Motor neuron (in vitro differentiated cells): ENCODE measurements at places on chromosomes 1 and 21. TPM values are rescaled to one million over a fixed set of nuclear protein-coding genes. Genes with fewer than 3 reads are reported as not detected.

GRCh38 chr21:26943921-26944320, 23.0 kb downstream of the ADAMTS5 start:
- no peak for ATAC-seq

DNA sequence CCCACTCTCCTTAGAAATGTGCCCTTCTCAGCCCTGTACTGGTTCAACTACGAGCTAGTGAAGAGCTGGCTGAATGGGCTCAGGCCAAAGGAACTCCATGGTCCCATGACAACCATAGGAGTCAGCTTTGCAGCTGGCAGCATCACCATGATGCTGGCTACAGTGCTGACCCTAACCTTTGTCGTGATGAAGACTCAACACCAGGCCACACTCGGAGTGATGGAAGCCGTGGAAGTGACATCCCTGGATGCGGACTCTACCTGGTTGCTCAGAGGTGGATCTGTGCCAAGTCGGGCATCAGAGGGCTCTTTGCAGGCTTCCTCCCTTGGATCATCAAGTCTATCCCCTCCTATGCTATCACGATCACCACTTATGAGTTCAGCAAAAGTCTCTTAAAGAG, 11.6 kb downstream of the KDM5B start:
- ATAC-seq: no peak

GRCh38 chr1:107451715-107452114, 310.9 kb downstream of the NTNG1 start:
- no peak for ATAC-seq

The DNM3 gene
- total RNA-seq: 7.5 and 12.7 TPM in 2 replicates

GRCh38 chr1:27006683-27007082, 6.0 kb downstream of the TENT5B start:
- ATAC-seq: no peak

The FUCA1 gene
- 16.7 and 17.7 TPM in 2 replicates for total RNA-seq

DNA sequence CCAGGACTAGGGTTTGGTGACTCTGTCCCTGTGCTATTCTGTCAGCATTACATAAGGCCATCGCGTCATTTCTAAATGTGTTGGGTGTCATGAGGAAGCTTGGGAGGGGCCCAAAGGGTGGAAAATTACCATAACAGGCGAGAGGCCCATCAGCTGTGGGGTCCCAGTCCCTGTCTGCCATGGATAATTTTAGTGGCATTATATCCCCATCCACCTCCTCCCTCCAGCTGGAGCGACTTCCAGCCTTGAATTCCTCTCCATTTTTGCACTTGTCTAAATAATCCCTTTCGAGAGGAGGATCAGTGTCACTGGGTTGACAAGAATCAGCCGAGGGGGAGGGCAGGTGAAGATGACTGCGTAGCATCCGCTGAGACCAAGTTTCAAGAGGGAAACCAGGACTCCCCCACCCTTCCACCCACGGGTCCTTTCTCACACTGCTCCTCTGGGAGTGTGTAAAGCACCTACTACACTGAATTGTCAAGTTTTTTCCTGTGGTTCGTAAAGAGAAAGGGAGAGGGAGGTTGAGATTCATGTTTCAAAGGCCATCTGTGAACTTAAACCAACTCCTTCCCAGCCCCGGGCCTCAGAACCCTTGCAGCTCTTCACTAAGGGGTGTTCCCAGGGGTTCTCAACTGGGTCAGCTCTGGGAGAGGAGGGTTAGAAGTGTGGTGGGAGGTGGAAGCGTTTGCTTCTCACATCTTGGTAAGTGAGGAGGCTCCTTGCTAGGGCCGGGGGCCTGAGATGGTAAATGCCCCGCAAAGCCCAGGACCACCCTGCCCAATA, 29.2 kb downstream of the VASH2 start:
- ATAC-seq: no peak

The KCNA2 gene
- total RNA-seq: 0.63 and 0.68 TPM in 2 replicates

The TEX38 gene
- total RNA-seq: 0.68 and 0.88 TPM in 2 replicates

GRCh38 chr1:150010393-150011115, at the start of gene OTUD7B:
TSS of gene OTUD7B (minus strand) at chr1:150010726. CDS start at chr1:149977510, 33,216 bp downstream.
- ATAC-seq: peak; percentile 78

DNA sequence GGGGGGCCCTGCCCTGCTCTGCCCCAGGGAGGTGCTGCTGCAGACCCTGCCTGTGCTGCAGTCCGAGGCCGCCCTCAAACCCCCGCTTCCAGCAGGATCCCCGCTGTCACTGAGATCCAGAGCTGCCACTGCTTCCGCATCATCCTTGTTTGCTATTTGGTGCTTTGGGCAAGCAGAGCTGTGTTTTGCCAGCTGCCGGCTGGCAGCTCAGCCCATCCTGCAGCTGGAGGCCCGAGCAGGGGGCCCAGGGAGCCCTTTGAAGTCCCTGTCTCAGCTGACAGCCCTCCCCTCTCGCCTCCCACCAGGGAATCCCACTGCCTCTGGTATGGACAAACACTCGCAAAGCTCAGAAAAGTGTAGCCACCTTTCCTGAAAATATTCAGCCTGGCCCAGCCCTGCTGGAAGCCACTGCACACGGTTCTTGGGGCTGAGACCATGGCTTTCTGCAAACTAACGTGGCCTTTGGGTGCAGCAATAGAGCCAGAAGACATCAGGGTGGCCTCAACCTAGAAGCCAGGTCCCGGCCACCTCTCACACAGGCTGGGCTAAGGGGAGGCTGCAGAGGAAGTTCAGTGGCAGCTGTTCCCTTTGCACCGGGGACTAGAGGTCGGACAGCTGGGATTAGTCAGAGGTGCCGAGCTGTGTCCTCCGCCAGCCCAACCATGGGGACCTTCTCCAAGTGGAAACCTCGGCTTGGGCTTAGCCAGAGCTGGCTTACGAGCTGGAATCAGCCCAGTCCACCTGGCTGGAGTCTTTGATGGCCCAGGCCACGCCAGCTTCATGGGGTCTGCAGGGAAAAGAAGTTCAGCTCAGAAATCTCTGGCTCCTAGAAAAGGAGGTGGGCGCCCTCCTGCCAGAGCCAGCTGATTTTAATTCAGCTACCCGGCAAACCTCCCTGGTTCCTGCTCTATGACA, 107.1 kb downstream of the SPSB1 start:
- ATAC-seq: no peak

DNA sequence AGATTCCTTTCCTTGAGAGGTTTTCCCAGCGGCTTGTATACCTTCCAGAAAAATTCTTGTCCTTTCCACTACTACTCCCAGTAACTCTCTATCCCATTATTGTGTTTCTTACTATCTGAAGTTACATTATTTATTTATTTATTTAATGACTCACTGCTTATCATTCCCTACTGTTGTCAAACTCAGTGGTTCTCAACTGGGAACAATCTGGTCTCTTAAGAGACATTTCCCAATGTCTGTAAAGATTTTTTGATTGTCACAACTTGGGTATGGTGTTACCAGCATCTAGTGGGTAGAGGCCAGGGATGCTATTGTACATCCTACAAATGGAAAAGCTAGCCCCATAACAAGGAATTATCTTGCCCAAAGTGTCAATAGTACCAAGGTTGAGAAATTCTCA, 771.5 kb upstream of the ADGRL2 start:
- no peak for ATAC-seq

The HSPA6 gene
- total RNA-seq: 0.50 and 0.58 TPM in 2 replicates

DNA sequence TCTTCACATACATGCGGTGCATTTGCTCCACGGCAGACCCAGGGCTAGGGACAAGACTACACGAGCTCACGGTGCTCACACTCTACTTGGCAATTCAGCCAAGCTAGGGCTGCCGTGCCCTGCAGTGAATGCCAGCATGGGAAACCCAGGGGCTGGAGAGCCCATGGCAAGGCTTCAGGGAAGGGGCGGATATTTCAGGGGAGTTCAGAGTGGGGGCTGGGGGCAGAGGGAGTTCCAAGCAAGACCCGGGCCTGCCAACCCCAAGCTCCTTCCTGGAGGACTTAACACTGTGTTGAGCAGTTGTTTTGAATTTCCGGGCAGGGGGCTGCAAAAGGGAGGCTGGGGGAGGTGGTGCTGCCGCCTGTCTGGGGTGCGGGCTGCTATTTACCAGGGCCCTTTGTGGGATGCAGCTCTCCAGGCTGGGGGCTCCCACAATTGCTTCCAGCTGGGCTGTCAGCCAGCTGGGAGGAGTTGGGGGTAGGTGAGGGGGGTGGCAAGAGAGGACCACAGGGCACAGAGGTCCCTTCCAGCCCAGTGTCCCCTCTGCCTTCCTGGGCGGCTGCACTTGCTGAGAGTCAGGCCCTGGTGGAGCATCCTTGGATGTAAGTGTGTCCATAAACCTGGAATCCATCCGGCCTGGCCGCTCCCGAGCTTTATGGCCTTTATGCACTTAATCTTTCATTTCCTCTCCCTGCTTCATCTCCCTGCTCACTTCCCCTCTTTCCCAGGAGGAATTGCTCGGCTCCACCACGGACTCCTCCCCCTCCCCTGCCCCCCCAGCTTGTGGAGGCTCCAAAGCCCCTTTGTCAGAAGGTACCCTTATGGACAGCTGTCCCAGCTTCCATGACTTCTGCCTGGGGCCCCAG, 55.8 kb upstream of the SSBP3 start:
- ATAC-seq: no peak

GRCh38 chr1:37047542-37047941, 13.2 kb upstream of the GRIK3 start:
- ATAC-seq: peak; percentile 19

DNA sequence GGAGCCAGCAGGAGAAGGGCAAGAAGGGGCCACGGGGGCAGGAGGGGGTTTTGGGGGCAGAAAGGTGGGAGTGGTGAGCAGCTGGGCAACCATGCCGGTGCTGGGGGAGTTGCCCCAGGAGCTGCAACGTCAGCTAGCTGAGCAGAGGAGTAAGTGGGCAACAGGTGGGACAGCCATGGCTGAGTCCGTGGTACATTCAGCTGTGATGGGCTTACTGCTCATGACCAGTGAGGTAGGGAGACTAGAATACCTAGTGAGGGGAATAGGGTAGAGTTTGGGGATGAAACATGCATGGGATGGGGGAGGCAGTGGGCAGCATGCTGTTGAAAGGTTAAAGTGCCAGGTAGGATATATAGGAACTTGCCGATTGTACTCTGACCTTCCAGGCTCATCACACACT, 2.4 kb downstream of the USP21 start:
- ATAC-seq: no peak

GRCh38 chr21:32920474-32920873, 105.3 kb upstream of the OLIG2 start:
- ATAC-seq: no peak

- ATAC-seq: no peak
Measured at GRCh38 chr1:73452522-73452921, 745.5 kb downstream of the LRRIQ3 start.

- ATAC-seq: no peak
Measured at GRCh38 chr1:31529999-31530684, 46.2 kb upstream of the TINAGL1 start.

- ATAC-seq: no peak
Measured at GRCh38 chr1:78073441-78073840, 27.7 kb downstream of the GIPC2 start.

DNA sequence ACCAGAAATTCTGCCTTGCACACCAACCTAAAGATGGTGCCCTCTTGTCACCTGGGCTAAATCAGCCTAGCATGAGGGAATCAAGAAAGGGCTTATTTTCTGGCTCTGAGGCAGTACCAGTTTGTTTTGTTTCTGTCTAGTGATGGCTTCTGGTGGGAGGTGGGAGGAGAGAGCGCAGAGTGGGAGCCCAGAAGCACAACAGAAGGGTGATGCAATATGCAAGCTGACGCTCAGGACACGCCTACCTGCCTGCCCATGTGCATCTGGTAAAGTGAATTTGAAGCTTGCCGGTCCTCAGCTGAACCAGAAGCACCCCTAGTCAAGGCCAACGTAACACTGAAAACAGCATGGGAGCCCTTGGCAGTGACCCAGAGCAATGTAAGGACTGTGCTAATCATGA, 138.4 kb upstream of the TIAM1 start:
- ATAC-seq: no peak

- no peak for ATAC-seq
Measured at GRCh38 chr1:225597926-225598575, 54.9 kb downstream of the ENAH start.

- no peak for ATAC-seq
Measured at GRCh38 chr1:66343569-66344325, 190.2 kb upstream of the SGIP1 start.

DNA sequence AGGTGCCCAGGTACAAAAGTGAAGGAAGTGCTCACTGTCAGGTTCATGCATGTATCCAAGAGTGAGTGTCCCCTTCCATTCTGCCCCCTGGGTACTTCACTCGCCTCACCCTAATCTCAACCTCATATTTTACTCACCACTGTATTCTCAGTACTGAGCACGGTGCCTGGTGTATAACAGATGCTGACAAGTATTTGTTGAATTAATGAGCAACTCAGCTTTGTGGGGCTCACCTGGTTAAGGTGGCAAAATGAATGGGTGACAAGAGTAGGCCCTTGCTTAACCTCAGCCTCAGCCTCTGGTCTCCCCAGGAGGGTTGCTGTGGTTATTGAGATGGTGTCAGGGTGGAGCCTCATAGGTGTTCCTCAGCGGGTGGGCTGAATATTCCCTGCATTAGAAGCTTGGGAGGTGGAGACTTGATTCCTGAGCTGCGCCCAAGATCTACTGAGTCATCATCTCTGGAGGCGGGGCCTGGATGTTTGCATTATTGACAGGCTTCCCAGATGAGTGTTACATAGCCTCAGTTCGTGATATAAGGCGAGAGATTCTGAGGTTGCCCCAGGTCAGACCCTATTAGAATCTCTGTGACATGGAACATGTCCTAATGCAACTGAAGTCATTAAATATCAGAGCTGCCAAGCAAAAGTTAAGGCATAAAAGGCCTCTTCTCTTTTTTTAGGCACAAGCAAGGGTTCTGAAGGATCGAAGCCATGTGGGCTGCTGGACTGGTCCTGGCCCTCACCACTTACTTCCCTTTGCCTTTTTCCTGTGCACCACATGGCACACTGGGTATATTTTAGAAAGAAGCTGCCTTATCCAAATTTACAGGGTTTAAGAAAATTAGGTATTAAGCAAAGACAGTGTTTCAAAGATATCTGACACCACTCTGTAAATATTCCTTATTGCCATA, 39.2 kb downstream of the SYT6 start:
- no peak for ATAC-seq

DNA sequence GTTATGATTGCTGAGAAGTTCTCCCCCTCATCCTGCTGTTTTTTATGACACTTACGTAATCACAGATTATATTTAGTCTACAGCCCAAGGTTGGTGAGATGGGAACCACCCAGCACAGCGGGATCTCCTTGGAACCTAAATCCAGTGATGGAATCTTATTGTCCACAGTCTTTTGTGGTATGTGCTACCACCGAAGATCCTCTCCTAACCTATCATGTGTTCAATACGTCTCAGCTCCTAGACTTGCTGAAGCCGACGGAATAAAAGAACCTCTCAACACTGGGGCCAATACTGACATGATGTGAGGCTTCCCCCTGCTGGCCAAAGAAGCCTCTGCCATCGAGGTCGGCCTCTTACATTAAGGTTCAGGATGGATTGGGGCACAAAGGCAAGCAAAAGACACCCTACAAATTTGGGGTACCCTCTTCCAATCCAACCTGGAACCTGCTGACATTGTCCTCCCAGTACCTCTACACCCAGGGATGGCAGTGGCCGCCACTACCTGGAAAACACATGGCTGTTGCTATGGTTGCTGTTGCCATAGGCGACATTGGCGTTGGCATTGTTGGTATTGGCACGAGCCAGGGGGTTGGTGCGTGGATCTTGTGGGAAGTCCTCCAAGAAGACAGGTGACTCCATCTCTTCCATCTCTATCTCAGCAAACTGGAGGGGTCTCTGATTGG, 19.4 kb upstream of the KIF21B start:
- peak; percentile 86 for ATAC-seq

The AKR7A2 gene
- 58.0 and 60.2 TPM in 2 replicates for total RNA-seq

The AMY1C gene
- total RNA-seq: not detected in 2 replicates
